ENCODE measurements at places on chromosomes 5 and 9.

GRCh38 chr5:137217599-137218200 is 281.4 kb downstream of the SPOCK1 start:
- no peak for DNase-seq

DNA sequence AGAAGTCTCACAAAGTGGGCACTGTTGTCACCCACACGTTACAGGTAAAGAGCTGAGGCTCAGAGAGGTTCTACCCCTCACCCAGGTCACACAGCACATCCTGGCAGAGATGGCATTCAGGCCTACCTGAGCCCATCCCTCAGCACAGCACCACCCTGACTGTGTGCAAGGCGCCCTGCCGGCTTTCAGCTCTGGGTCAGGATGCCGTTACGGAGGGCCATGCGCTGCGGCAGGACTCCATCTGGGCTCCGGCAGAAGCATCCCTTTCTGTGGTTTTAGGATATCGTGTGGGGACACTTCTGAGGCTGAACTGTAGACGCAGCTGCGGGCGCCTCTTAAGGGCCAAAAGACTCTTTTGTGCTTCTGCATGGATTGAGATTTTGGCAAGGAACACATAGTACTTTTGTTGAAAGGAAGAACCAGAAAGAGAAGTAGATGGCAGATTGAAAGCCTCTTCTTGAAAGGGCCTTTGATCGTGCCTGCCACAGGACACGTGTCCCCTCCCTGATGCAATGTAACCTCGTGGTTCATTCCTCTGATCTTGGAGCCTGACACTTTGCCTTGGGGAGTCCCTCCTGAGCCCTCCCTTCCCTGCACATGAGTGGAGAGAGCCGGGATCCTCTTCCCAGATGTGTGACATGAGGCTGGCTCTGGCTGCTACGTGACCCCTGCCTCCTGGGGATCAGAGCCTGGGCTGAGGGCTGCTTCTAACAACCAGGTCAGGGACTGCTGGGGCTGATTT is 31.3 kb downstream of the USP20 start:
- peak; percentile 42 for DNase-seq

- no peak for DNase-seq
Measured at GRCh38 chr9:88258024-88258423, 119.7 kb upstream of the SPATA31C2 start.

- DNase-seq = no peak
Measured at GRCh38 chr9:126338945-126339344, 12.3 kb downstream of the MVB12B start.

- no peak for DNase-seq
Measured at GRCh38 chr5:60374409-60374808, 325.6 kb downstream of the DEPDC1B start.

GRCh38 chr5:97102010-97102470 is 40.4 kb downstream of the LIX1 start:
- no peak for DNase-seq

- DNase-seq = no peak
Measured at GRCh38 chr5:132228241-132229035, 785 bp upstream of the P4HA2 start.

- no peak for DNase-seq
Measured at GRCh38 chr9:112489039-112489546, 2.5 kb downstream of the KIAA1958 start.

DNA sequence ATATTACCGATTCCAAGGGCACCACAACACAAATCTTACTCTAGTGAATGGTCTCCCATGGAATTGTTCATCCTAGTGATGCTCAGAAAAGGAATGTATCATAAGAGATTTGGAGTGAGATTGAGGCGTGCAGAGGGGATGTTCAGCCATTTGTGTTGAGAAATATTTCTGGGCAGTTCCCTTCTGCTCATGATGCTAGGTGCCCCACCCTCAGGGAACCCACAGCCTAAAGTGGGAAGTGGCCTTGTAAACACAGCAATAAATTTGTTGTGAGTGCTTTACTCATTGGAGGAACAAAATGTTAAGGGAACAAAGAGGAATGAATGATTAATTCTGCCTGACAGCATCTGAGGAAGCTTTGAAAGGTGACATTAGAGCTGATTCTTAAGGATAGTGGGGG is 129.9 kb downstream of the TLE4 start:
- DNase-seq = no peak

- no peak for DNase-seq
Measured at GRCh38 chr5:158940977-158941376, 158.7 kb downstream of the EBF1 start.

DNA sequence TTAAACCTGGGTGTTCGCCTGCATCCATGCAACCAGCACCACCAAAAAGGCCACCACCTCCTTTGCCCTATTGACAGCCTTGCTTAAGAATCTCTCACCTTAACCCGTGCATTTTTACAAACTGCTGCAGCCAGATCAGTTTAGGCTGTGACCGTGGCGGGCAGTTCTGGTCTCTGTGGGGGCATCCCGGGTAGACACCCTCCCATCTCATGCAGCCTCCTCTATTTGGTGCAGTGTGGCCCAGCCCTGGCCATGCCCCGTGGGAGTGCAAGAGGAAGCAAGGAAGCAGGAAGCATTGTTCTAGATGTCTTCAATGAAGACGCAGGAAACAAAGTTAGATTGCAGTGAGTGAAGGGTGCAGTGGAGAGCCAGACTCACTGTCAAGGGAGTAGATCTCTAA is 108.8 kb upstream of the MVB12B start:
- DNase-seq = no peak

- DNase-seq = no peak
Measured at GRCh38 chr5:74798977-74799911, 32.2 kb downstream of the NSA2 start.

DNA sequence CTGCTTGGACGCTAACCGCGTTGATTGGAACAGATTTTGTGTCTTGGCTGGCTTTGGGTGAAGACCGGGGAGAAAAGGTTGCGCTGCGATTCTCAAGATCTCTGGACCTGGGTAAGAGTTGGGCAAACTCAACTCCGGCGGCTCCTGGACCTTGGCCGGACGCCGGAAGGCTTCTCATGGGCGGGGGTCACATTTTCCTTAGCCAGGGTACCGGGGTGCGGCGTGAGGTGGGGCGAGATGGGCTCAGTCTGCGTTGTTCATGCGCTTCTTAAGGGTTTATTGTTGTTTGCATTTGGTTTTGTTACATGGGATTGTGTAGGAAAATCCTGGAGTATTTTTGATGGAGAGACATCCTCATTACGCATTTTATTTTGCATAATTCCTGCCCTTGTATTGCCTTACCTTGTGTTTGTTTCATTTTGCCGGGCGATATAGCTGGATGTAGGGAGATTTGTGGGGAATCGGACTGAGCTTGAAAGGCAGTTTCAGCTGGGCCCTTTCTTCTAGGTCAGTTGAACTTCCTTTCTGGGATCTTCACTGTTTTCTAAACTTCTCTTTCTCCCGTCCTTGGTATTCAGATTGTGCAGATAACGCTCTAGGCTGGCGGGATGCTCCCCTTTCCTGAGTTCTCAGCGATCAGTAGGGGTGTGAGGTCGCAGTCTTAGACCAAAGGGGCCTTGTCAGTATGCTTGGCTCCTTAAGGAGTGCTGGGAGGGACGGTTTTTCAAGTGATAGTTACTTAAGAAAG is 524 bp downstream of the MEGF10 start:
- no peak for DNase-seq

DNA sequence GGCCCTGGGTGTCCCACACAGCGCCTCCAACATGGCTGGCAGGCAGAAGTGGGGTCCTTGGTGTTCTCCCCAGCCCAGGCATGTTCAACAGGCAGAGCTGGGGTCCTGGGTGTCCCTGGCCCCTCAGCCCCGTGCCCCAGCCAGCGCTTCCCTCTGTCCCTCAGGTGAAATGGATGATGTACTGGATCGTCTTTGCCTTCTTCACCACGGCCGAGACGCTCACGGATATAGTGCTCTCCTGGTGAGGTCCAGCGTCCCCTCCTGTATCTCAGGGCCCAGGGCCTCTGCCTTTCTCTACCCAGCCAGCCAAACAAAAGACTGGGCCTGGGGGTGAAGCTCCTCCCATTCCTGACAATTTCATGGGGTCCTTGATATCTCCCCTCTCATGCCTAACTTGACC is 2.4 kb downstream of the REEP2 start:
- DNase-seq = no peak

DNA sequence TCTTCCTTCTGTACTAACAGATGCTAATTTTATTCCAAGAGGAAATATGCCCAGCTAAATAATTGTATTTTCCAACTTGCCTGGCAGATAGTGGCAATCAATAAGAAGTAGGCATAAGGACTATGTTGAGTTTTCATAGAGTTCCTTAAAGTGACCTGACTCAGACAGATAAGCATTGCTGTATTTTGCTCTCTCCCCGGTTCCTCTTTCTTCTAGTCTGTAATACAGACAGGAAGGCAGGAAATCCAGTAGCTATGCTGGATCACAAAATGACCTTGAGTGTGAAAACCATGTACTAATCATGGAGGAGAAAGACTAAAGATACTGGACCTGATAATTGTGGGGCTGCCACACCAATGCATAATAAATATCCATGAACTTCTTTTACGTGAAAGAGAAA is 701.7 kb downstream of the CETN3 start:
- no peak for DNase-seq

- DNase-seq = no peak
Measured at GRCh38 chr5:129977810-129978209, 73.5 kb downstream of the CHSY3 start.

- no peak for DNase-seq
Measured at GRCh38 chr5:64947031-64947430, 178.3 kb downstream of the CWC27 start.

DNA sequence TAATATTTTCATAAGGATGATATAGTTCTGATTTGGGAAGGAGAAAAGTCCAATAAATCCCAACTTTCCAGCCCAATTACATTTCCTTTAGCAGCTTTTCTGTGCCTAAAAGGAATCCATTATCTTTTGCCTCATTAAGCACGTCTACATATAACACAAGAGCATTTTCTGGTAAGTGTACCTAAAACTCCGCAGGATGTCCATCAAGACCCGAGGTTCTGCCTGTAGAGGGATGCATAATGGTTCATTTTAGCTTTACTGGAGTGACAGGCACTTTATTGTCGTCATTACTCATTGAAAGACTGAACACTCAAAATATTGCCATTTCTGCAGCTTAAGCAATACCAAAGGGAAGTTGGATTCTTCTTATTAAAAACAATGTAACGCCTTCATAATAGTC is 669.0 kb downstream of the PRELID2 start:
- no peak for DNase-seq

All from activated CD4-positive, alpha-beta T cell treated with anti-CD3 and anti-CD28 coated beads, Interleukin-10, Interleukin-2, amounts not matched to agents 100 ng/mL and 50 ng/mL, durations not matched to agents 16 hours and 8 hours (primary cell).